ENCODE measurements at places on chromosomes 2 and 18.

DNA sequence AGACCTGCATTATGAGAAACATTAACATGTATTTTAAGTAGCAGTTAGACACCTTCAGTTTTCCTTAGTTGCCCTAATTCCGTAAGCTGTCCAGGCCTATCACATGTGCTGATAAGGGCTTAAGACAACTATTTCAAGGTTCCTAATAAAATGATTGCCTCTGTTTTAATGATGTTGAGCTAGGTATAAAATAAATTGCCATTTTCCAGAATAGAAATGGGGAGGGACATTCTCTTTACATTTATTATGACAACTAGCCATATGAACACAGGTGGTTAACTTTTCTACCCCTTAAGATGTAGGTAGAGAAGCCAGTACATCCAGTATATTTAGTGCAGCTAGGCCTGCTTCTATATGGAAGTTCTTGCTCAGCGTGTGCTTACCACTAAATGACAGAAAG is 65.9 kb downstream of the SOCS6 start:
- no peak for DNase-seq

GRCh38 chr2:54899576-54900200 is 150.6 kb downstream of the RTN4 start:
- no peak for DNase-seq

DNA sequence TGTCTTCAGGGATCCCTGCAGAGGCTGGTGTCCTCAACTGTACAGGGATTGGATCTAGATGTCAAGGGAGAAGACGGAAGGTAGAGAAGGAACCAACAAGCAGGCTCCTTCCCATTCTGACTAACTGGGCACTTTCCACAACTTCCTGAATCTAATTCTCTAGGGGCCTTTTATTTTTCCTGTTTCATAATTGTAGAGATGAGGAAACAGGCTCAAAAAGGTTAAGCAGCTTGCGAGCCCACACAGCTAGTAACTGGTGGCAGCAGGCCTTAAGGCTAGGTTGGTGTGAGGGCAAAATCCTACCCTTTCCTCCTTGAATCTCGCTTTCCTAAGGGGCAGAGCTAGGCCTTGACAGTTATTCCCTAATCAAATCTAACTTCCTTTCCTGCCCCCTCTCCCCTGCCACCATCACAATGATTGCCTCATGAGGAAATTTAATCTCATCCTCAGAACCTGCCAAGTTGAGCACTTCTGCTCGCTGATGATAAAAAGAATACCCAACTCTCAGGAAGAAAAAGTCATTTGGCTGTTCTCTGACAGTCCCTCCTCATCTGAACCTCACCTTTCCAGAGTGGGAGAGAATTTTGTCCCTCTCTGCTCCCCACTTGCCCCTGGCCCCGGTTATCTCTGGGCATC is 35.7 kb upstream of the POLE4 start:
- no peak for DNase-seq

GRCh38 chr2:18492721-18493120 is 67.7 kb downstream of the RDH14 start:
- no peak for DNase-seq

Data from epithelial cell of prostate (primary cell).